Activated T-cell treated with anti-CD3 and anti-CD28 coated beads for 1 hour (primary cell): ENCODE measurements at places on chromosomes 5 and 9.

GRCh38 chr9:126533926-126534310 is 79.8 kb upstream of the LMX1B start:
- no peak for DNase-seq

- no peak for DNase-seq
These were observed 48.9 kb upstream of the CACNA1B start for GRCh38 chr9:137828527-137829259.

DNA sequence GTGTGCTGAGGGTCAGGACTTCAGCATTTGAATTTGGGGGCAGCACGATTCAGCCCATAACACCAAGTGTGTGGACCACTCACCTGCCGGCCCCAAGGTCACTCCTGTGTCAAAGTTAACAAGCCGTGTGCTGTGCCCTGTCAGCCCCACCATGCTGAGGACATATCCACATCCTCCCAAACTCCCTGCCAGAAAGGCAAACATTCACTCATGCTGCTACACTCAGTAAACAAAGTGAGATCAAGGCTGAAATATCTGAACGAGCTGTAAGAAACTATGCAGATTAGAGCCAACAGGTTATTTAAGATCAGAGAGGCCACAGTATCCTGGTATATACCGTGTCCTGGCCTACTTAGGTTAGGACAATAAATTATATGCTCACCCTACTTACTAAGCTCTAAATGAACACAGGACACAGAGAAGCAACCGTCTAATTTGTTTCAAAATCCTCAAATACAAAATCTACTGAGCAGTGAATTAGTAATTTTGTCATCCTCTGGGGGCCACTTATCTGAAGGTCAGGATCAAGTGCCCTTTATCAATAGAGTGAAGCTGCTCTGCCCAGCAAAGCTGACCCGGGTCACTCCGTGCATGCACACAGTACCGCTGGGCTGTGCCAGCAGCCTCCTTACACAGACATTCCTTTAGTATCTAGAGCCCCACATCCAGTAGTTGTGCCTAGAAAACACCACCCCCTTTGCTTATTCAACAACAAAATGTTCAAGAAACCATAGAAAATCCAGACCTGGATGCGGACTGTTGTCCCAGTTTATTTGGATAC is 28.2 kb downstream of the RETREG1 start:
- no peak for DNase-seq

DNA sequence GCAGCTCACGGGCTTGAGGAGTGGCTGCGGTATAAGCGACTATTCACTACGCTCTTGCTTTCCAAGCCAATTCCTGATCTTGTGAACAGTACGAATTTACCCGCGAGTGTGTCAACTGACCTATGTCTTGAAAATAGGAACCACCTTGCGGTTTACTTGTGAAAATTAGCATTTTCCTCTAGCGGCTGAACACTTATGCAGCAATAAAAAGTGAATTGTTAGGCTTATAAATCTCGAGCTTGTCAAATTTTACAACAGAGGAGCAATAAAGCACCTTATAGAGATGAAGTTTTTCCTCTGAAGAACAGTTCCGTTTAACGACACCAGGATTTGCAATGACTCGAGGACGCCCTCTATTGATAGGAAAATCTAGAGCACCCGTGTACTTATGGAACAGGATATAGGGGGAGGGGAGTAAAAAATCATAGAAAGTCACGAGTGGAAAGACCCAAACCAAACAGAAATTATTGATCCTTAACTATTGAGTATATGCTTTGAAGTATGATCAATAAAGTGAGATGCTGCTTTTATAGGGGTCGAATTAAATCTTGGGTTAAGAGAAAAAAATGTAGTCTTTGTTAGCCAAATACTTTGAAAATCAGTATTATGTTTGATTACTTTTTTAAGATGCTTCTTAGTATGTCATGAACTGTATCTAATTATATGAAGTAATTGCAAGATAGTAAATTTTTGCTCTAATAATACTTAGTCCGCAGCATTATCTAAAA is 1.9 kb upstream of the RGMB start:
- no peak for DNase-seq

- DNase-seq = no peak
These were observed 220.6 kb downstream of the TRIM36 start for GRCh38 chr5:114948986-114949621.

DNA sequence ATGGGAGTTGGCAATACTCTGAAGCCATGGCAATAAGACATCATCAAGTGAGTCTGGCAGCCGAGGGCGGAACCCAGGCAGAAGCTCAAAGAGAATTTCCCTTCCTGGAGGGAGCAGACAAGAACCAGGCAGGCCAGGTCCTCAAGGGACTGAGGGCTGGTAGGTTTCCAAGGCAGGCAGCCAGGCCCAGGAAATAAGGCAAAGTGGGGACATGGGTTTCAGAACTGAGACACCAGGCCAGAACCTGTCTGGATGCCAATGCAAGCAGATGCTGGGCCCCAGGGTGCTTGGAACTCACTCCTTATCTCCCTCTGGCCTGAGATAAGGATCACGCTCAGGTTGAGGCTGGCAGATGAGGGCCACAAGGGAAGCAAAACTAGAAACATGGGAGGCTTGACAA is 8.9 kb downstream of the TSSK1B start:
- DNase-seq = no peak

DNA sequence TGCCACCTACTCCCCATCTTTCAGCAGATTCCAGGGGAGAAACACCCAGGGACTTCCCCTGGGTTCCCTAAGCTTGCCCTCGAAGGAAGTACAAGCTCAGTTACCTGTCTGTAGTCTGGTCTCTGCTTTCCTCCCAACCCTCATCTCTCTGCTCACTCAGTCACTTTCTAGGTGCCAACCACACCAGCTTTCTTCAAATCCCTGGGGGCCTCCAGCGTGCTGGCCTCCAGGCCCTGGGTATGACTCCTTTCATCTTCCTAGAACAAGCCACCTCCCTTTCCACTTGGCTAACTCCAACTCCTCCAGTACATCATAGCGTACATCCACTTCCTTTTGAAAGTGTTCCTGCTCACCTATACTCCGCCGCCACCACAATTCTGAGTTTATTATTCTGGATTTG is 222.6 kb downstream of the SNX18 start:
- no peak for DNase-seq

GRCh38 chr5:144205141-144205551 is 34.5 kb downstream of the KCTD16 start:
- DNase-seq = no peak

DNA sequence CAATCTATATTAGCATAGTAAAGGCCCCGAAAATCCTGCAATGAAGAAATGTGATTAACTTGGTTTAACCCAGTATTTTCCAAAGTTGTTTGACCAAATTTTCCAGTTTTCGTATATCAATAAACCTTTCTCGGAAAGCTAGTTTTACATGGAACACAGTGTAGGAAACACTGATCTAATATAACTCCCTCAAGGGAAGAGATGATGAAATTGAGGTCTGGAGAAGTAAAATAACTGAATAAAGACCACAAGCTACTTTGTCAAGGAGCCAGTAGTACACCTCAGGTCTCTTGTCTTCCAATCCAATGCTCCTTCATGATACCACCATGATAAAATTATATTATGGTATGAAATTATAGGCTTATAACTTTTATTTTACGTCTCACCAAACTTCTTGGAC is 118.1 kb upstream of the TARS1 start:
- no peak for DNase-seq

GRCh38 chr9:38682713-38683112 is 37.2 kb downstream of the FAM240B start:
- DNase-seq = no peak

DNA sequence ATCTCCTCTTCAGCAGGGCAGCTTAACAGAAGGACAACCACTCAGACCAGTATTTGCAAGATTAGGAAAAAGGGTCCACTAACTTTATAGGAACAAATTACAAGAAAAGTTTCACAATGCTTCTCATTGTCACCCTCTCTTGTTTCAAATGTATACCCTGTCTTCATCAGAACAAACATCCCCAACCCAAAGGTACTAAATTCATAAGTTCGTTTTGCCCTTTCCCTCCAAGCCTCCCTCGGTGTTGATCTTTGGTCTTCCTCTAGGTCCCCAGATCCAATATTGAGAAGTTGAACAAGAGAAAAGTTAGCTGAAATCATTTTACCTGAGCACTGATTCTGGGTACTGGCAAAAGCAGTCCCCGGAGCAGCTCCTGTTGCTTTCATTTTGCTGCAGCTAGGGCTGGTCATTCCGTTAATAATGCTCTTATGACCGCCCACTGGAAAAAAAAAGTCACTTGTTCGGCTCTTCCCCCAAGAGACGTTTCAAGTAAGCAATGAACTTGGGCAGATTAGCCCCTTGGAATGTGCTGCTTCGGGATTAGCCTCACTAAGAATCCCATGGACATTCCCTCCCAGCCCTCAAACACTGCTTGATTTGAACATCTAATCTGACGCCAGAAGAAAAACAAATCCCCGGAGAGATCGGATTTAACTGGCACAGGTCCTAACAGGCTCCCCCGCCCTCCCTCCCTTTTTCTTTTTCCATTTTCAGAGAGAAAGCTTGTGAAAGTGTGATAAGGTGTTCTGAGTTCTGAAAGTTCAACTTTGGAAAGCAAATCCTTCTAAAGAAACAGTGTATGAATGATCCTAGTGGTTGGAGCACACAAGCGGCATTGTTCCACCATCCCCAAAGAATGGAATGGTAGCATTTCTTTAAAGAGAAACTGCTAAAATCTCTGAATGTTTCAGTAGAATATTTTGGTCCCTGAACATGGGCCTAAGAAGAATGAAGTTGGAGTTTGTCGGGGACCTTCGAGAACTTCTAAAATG is 252.5 kb downstream of the TRPM3 start:
- DNase-seq = no peak

DNA sequence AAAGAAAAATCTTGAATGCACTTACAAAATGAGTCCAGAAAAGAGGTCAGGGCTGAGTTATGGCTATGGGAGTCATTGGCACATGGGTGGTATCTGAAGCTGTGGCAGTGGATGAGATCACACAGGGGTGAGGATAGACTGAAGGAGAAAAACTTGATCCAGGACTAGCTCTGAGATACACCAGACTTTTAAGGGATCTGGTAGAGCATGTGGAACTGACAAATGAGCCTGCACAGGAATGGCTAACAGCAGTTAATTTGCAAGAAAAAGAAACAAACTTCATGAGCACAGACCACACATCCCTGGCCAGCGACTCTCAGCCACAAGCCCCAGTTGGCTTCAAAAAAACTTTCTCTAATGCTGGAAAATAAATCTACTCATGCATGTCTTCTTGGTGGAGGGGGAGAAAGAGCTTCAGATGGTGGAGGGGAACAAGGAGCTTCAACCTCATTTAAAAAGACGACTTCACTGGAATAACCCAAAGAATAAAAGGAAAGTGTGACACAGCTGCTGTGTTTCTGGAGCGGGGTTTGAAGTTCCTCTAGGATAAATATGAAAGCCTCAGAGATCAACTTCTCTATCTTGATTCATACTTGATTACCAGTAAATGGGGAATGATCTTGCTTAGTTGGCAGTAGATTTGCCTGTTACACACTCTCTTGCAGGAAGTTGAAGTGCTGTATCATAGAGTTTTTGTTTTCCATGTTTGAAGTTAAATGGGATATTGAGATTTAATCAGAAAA is 33.6 kb downstream of the TNFAIP8 start:
- no peak for DNase-seq

GRCh38 chr5:90518661-90519060 is 10.7 kb downstream of the LYSMD3 start:
- no peak for DNase-seq

GRCh38 chr9:1639166-1639565 is 376.0 kb upstream of the SMARCA2 start:
- no peak for DNase-seq

GRCh38 chr5:132686193-132686592 is 12.4 kb downstream of the IL4 start:
- no peak for DNase-seq

DNA sequence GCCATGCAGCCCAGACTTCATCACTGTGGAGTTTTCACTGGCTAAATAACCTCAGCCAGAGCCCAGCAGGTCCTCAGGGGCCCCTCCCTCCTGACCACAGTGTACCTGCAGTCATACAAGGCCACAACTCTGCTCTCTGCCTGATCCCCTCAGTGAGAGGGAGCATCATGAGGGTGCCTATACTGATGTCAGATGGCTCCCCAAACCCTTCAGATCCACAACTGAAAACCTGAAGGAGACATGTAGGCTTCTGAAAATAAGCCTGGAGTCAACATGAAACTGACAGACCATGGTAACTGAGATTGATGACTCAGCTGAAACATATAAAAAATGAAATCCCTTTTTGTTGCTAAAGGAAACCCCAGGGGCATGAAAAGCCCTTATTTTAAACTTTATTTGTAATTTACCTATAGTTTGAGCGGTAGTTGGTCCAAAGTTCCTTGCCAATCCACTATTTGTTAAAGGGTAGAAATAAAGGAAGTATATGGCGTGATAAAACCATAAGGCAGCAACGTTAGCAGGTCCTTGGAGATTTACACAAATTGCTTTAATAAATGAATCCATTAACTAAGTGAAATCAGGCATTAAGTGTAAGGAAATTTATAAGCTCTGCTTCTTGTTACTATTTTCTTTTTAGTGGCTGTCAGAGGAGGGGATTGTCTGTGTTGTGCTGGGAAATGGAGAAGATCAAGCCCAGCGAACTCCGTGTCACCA is 68.3 kb downstream of the FGF1 start:
- DNase-seq = no peak

GRCh38 chr5:18354828-18355227 is 720.6 kb downstream of the TAF11L14 start:
- DNase-seq = no peak

GRCh38 chr9:107275530-107275929 is 7.5 kb upstream of the RAD23B start:
- no peak for DNase-seq

GRCh38 chr9:86503314-86503713 is 149.1 kb upstream of the TUT7 start:
- DNase-seq = no peak

- no peak for DNase-seq
These were observed 320.1 kb downstream of the ADGRV1 start for GRCh38 chr5:90878549-90879196.

GRCh38 chr5:149829954-149830353 is 99.8 kb downstream of the PPARGC1B start:
- no peak for DNase-seq

DNA sequence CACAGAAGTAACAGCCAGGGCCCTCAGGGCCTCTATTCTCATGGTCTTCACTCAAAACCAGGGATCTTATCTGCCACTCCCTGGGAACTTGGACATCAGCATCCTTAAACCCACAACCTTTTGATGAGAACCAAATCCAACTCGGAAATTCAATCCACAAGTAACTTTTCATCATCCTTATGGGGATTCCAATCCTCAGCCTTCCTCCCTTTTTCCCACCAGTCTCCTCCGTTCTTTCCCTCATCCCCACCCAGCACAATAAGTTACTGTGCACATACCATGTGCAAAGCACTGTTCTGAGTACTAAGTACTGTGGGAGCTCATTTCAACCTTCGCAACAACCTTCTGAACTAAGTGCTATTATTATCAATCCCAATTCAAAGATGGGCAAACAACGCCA is 17.0 kb downstream of the GOLPH3 start:
- DNase-seq = no peak

GRCh38 chr9:33329117-33329563 is 38.8 kb downstream of the NFX1 start:
- DNase-seq = no peak

GRCh38 chr5:132927355-132928061 is 35.9 kb downstream of the AFF4 start:
- no peak for DNase-seq
